ENCODE measurements at places on chromosomes 7 and 10.

- no peak for DNase-seq
Measured at GRCh38 chr7:92295391-92295790, 49.6 kb downstream of the ANKIB1 start.

GRCh38 chr7:29987811-29988317 lies 1.7 kb downstream of the SCRN1 start:
- DNase-seq = no peak

DNA sequence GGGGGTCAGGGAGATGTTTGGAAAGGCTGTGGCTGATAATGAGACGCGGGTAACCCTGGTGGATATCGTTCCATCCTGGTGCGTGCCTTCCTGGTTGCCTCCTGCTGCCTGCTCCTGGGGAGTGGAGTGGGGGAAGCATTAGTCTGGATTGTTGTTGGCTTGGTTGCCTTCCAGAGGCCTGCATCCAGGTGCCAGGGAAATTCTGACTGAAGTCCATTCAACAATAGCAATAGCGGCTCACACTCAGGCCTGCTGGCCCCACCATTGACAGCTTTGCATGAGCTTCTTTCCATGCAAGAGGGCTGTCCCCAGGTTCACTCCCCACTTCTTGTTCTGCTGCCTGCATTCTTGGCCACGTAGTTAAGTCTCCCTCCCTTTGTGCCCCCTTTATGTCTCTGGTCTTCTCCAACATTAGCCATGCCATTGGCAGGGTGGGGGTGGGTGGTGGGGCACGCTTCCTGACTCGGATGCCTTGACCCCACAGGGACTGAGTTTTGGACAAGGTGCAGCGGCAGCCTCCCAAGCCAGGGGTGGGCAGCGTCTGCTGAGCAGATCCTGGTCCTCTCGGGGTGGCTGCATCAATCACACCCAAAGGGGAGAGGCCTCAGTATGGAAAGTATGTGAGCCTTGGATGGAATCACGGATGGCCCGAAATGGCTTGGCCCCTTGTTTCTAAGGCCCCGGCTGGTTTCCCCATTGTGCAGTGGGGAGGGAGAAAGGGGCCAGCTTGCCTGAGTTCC lies 150.2 kb downstream of the GRK5 start:
- no peak for DNase-seq

DNA sequence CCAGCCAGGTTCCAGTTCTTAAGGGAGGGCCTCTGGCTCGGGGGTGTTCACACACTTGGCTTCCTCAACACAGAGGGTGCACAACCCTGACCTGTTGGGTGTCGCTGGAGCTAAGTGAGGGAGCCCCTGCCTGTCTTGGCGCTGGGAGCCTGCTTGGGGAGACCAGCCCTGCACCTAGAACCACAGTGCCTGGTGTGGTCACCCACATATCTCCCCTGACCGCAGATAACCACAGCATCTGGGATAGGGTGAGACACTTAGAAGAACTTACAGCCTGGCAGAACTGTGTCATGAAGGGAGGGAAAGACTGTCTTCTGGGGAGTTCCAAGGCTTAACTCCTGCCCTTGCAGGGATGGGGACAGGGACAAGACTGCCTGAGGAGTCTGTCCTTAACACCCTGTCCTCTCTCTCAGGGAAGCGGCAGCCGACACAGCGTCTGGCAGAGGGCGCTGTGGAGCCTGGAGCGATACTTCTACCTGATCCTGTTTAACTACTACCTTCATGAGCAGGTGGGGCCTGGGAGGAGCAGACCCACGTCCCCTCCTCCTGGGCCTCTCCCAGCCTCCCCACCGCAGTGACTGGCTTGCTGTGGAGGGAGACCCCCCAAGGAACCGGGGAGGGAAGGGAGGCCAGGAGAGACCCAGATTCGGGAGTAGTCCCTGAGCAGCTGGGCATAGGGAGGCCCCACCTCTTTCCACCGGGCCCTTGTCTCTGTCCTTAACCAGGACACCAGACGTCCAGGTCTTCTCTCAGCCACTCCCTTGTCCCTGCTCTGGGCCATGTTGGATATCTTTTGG lies 59.0 kb downstream of the PALD1 start:
- no peak for DNase-seq

DNA sequence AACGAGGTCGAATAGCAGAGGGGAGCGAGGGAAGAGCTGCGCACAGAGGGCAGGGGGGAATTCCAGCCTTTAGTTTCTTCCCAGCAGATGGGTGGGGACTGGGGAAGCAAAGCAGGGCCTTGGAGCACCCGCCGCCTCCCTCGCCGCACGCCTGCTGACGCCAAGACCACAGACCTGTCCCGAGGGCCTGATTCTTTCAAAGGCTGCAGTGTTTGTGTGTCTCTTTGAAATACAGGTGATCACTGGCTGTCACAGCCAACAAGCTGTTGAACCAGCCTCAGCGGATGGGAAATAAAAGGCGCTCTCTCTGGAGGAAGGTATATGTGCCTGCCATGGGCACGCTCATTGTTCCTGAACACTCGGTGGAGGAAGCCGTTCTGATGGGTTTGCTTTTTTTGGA lies 119.3 kb downstream of the FAM53B start:
- peak; percentile 14 for DNase-seq

- no peak for DNase-seq
Measured at GRCh38 chr7:123401295-123401694, 133.1 kb downstream of the IQUB start.

DNA sequence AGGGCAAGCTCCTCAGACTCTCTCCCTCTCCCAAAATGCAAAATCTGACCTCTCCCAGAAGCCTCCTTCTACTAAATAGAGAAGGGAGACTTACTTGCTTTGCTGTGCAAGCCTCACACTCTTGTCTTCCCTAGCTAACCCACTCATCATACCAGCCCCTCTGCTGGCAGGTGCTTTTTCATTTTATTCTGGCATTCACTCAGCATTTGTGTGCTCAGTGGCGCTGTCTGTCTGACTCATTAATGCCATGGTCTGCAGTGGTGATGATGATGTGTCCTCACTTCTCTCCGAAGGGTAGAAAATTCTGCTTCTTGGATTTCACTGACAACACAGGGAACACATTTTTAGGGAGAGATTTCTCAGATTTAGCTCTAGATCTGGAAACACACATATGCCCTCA lies 22.0 kb upstream of the BTRC start:
- DNase-seq = no peak

DNA sequence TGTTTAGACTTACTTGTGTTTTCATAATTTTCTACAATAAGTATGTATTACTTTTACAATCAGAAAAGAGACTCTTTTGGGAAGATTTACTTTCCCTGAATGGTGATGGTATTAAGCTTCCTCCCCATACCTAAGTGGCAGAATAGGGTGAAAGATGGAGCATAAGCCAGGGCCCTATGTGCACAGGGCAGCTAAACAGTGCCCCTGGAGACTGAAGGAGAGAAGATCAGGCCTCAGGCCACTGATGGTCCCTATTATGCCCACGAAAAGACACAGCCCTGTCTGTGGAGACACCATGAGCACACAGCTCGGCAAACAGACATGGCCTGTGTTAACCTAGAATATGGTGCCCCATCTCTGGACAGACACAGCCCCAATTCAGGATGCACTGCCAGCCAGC lies 139.4 kb downstream of the OAT start:
- DNase-seq = no peak

DNA sequence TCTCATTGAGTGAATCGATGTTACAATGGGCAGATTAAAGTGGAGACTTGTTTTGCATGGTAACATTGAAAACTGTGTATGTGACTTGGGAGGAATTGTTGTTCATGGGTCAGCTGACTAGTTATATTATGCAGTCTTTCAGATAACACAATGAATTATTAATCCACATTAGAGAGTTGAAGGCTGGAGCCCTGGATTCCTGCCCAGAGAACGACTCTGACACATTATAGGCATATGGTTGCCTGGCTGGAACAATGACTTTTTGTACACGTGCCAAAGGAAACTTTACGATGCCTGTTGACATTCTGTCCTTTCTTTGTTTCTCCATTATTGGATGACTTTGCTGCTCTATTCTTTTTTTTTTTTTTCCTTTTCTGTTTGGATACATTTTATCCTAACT lies 52.3 kb upstream of the TMEM229A start:
- no peak for DNase-seq

DNA sequence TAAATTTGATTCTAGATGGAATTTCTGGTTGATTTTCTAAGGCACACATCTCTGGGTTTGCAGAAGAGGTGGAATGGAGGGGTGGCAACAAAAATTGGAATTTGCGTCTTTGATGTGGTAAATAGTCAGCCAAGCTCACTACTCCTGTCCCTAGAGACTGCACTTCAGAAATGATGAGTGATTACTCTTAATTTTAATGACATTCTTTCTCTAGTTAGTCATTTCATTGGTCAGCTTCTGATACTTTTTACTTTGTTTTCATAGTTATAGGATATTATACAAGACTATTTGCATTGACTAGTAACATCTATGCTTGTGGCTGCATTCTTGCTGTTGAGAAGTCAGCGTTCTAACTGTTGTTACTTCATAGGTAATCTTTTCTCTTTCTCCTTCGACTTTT lies 658.3 kb downstream of the SUGCT start:
- DNase-seq = no peak

GRCh38 chr10:31739711-31740110 lies 188.9 kb downstream of the ARHGAP12 start:
- DNase-seq = no peak

GRCh38 chr7:137848095-137848494 lies 1.3 kb upstream of the DGKI start:
- no peak for DNase-seq

GRCh38 chr7:40202851-40203250 lies 68.0 kb downstream of the SUGCT start:
- DNase-seq = no peak

- DNase-seq = no peak
Measured at GRCh38 chr10:9781666-9782065, 1236.0 kb upstream of the CELF2 start.

DNA sequence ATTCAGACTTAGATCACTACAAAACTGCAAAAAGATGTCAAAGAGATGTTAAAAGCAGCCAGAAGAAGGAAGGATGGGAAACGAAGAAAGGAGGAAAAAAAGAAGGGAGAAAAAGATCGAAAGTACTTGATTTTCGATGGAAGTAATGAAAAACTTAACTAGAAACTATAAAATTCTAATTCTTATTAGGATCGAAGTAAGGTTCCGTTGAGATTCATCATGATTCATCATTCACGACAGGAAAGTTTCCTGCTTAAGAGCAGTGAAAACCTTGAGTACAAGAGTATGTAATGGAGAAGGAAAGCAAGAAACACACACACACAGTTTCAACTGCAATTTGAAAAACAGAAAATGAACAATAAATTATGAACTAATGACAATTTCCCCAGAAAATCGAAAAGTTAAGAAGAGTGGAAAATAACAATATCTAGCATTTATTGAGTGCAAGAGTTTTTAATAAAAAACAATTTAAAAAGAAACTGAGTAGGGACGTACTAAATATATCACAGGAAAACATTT lies 1.1 kb upstream of the ING3 start:
- no peak for DNase-seq

- DNase-seq = no peak
Measured at GRCh38 chr10:70695241-70696030, 23.1 kb downstream of the ADAMTS14 start.

DNA sequence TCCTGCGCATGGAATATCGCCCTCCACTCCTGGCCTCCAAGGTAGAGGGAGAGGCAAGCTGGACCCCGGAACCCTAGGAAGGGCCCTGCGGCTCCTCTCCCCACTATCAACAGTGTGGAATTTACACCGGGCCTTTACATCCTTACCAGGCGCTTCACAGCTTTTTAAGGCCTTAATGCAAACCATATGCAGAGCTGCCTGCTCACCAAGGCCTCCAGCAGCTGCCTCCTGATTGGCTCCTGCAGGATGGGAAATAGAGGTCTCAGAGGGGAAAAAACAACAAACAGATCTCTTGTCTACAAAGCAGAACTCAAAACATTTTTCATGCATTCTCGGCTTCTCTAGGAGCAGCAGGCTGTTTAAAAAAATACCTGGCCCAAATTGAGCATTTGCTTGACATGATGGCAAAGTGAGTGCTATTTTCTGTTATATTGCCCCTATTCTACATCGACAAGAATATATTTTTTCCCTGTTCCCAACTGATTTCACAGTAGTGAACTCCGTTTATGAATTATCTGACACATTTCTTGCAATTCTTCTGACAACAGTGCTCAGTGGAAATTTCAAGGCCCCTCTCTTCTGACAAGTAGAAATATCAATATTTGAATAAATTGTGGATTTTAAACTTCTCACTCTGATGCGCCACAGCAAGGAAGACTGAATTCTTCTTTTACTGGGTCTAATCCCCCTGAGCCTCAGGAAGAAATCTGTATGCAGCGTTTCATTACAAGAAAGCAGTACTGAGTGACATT lies 51.7 kb downstream of the EBF3 start:
- DNase-seq = no peak

GRCh38 chr10:33498391-33498891 lies 164.0 kb upstream of the NRP1 start:
- DNase-seq = no peak

DNA sequence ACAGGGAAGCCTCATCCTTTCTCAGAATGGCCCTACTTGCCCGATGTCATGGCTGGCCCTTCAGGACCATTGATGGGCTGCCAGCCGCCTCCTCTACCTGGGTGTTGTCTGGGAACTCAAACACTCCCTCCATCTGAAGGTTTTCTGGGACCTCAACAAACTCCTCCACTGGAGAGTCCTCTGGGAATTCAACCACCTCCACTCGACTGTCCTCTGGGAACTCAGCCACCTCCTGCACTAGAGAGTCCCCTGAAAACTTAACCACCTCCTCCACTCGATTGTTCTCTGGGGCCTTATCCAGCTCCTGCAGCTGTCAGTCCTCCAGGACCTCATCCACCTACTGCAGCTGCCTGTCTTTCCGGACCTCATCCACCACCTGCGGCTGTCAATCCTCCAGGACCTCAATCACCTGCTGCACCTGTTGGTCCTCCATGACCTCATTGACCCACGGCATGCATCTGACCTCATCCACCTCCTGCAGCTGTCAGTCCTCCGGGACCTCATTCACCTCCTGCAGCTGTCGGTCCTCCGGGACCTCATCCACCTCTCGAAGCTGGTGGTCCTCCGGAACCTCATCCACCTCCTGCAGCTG lies 37.1 kb downstream of the MAT1A start:
- no peak for DNase-seq

DNA sequence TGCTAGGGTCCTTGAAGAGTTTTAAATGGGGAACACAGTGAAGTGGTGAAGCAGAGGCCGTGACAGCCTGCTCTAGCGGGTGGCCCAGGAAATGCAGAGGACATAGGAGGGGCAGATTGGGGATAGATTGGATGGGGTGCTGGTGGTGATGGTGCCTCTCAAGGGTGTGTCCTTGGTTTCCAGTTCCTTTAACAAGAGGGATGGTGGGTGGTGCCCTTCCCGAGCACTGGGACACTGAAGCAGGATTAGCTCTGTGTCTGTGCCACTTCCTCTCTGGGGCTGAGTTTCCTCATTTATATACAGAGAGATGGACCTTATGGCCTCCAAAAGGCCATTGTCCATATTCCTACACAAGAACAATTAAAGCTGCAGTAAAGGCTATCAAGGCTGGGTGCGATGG lies 285.5 kb downstream of the TCF7L2 start:
- no peak for DNase-seq

GRCh38 chr7:122532406-122533269 lies 166.3 kb downstream of the RNF133 start:
- no peak for DNase-seq
